ENCODE measurements at places on chromosomes 16 and 17.

DNA sequence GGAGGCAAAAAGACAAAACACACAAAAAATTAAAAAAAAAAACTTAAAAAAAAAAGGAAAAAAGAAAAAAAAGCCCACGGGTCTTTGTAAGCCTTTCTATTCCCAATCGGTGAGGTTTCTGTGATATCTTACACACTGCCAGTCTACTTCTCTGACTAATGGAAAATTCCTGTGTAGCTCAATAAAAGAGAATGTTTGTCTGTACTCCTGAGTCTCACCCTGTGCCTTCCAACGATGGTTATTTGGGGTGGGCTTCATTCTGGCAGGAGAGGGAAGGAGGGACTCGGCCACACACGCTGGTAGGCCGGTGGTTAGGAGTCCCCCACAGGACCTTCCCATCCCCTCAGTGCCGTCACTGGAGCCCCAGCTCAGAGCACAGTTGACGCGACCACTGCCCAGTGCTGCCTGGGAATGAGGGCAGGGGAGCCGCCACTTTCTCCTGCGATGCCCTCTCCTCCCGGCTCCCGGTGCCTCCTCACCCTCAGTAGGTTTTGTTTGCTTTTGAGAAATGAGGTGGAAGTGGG lies 68.0 kb downstream of the AMFR start:
- DNase-seq: no peak

GRCh38 chr17:13931800-13932460 lies 137.4 kb upstream of the COX10 start:
- no peak for DNase-seq

GRCh38 chr16:82031116-82032084 lies 3.7 kb upstream of the HSD17B2 start:
- no peak for DNase-seq

DNA sequence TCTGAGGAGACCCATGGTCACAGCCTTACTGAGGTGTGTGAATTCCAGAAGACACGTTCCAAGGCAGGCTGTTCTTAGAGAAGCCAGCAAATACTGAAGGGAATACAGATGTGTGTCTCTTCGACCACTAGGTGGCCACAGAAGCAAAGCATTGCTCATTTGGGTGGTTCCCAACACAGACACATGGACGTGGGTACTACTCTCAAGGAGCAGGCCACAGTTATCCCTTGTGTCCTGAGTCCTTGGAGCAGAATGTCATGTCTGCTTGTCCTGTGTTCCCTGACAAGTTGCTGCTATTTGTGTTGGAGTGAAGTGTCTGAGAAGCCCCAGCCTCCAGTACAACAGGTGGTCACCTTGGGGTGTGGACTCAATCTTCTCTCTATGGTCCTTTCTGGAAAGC lies 30.3 kb downstream of the HMOX2 start:
- DNase-seq: no peak

- DNase-seq: no peak
Observed at GRCh38 chr17:12554251-12554650, 111.4 kb upstream of the MYOCD start.

DNA sequence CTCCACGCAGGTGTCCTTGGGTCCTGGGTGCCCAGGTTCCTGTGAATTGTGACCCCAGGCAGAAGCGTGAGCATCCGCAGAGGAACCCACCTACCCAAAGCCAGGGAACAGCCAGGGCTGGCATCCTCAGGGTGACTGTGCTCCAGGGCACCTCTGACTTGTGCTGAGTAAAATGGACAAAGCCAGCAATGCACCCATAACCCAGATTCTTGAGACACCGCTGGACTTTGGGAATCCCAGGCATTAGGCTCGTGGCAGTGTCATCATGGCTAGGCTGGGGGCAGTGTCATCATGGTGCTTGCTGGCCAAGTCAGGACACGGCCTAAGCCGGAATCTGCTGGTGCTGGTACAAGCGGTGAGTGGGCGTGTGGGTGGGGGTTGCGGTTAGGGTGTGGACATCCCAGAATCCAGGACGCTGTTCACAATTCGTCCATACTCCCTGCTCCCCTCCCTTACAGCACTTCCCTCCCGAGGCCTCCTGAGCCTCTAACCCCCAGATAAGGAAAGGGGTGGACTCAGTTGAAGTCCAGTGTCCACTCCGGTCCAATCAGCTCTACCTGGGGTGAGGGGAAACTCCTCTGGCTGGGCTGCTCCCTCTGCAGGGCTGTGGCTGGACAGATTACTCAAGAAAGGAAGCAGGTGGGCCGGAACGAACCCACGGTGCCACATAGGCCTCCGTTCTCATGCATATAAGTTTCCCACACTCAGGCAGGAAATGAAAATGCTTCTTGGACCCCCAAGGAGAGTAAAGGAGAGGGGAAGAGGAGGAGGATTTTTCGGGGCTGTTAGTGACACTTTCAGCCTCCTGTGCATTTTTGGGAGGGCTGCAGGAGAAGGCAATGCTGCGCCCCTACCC lies 138.9 kb downstream of the SEC14L1 start:
- DNase-seq: peak; percentile 59

GRCh38 chr17:77528516-77529327 lies 388.0 kb downstream of the SEC14L1 start:
- DNase-seq: no peak

DNA sequence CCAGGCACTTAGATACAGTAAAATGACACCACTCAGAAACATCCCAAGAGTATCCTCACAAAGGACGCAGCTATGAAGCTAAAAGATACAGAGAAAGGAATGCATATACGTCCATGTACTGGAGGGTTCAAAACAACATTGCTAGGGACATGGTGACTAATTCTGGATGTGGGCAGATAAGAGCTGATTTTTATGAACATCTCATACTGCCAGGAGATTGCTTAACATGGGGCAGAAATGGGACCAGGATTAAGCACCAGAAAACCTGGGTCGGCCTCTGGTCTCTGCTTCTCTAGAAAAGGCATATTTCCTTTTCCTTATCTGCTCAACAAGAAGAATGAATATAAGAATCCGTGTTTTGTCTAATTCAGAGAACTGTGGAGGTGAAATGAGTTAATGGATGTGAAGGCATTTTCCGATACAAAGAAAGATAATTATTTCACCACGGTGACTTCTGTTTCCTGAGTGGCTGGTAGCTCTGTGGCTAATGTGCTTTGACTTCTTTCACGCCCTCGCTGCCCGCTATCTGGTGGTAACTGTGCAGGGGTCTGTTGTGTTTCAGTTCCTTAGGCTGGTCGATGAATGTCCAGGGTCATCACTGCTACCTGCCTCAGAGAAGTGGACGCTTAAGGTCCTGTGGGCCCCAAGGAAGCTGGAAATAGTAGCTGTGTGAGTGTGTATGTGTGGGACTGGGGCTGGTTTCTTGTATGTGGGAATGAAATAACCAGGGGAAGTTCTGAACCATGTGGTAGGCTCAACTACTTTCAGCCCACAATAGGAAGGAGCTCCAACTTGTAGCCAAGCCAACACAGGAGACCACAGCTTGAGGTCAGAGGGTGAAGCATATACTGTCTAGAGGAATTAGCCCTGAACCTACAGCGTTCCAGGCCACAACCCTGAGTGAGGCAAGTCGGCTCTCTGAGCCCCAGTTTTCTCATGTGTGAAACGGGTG lies 15.8 kb upstream of the CCL5 start:
- no peak for DNase-seq

- no peak for DNase-seq
Observed at GRCh38 chr17:28397687-28398279, 8.2 kb downstream of the SLC46A1 start.

DNA sequence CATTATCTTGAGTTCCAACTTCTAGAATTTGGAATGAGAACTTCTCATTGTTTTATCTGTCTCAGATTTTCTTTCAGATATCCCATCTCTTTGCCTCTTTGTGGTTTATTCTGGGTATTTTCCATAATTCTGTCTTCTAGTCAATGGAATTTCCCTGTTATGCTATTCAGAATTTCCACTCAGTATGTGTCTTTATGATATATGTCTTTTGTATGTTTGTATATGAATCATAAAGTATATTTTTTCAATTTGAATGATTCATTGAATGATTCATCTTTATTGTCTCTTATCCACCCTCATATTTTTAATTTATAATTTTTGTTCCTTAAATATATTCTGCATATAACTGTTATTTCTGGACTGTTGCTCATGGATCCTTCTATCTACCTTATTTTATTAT lies 729.7 kb upstream of the GOT2 start:
- no peak for DNase-seq

GRCh38 chr17:35801583-35802224 lies 6.3 kb upstream of the MMP28 start:
- DNase-seq: no peak

GRCh38 chr16:9597967-9598730 lies 506.7 kb downstream of the HAPSTR1 start:
- DNase-seq: no peak

DNA sequence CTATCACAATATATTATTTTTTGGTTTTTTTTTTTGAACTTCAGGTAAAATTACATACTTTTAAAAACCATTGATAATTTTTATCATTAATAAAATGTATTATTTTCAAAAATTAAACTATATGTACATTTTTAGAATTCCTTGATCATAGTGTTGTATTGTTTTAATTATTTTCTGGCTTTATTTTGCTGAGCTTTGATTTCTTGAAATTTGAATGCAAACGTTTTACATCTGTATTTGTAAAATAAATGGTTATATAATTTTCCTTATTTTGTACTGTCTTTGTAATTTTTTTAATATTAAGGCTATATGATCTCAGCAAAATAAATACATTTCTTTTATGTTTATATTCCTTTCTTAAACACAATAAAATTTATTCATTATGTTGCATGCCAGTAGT lies 125.6 kb downstream of the KIF2B start:
- no peak for DNase-seq

DNA sequence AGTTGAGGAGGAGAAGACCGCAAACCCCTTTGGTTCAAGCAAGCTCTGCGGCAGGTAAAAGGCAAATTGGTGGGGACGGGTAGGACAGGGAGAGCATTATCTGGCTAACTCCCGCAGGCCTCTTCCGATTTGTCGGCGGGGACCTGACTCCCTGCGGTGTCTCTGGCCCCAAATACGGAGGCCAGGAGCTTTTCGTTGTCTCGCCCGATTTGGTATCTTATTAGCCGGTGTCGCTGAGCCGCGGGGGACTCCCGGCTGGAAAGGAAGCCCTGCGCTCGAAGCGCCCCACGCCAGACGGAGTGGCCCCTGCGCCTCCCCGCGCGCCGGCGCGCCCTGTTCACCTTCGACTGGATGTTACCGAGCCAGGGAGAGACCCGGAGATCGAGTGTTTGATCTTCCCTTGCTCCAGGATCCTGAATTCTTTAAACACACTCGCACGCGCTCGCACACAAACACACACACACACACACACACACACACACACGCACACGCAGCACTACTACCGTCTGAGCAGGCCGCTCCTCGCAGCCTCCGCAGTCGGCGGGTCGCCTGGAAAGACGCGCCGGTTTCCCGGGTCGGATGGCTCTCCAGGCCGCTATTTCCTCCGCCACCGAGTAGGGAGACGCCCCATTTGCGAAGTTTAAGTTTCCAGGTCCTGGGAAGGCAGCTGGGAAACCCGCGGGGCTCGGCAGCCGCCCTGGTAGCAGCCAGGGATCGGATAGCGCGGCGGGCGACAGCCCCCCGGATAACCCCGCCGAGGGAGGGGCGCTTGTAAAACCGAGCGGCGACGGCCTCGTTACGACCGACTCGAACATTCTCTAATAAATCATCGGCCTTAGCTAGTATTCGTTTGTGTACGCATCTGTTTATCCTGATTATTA lies 3.3 kb downstream of the PRAC1 start:
- DNase-seq: no peak

DNA sequence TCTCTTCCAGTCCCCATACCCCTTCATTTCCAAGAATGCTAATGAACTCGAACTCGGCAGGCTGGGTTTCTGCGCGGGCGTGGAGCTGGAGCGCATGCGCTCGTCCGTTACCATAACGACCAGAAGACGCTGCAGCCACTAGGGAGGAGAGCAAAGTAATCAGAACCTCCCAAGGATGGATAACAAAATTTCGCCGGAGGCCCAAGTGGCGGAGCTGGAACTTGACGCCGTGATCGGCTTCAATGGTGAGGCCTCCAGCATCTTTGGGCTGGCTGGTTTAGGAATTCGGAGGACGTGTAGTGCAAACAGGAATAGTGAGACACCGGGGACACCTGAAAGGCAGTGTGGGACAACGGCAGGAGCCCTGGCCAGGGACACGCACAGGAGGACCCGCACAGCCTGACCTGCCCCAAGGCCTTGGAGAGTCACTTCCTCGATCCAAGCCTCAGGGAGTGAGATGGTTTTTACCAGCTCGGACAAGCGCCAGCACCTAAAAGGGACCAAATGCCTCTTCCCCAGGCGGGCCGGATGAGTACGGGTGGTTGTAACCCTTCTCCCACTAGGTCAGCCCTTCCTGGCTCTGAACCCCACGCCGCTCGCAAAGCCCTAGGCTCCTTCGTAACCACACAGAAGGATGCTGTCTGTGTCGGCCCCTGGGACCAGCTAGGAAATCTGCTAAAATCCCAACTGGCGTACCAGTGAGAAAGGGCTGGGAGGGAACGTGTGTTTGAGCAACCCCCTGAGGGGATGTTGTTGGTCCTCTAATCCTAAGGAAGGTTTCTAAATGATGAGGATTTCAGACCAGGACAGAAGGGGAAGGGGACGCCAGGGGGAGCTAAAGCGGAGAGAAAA lies at the start of gene CFAP52:
Gene CFAP52, plus strand, starts transcription at position 122 of the 852 bp plus-strand sequence. Its CDS starts 54 bp downstream, at position 176.
- DNase-seq: peak; percentile 88

GRCh38 chr17:81020443-81020766 lies 14.5 kb upstream of the BAIAP2 start:
- no peak for DNase-seq

GRCh38 chr16:4637501-4638166 lies 13.0 kb downstream of the MGRN1 start:
- DNase-seq: no peak

DNA sequence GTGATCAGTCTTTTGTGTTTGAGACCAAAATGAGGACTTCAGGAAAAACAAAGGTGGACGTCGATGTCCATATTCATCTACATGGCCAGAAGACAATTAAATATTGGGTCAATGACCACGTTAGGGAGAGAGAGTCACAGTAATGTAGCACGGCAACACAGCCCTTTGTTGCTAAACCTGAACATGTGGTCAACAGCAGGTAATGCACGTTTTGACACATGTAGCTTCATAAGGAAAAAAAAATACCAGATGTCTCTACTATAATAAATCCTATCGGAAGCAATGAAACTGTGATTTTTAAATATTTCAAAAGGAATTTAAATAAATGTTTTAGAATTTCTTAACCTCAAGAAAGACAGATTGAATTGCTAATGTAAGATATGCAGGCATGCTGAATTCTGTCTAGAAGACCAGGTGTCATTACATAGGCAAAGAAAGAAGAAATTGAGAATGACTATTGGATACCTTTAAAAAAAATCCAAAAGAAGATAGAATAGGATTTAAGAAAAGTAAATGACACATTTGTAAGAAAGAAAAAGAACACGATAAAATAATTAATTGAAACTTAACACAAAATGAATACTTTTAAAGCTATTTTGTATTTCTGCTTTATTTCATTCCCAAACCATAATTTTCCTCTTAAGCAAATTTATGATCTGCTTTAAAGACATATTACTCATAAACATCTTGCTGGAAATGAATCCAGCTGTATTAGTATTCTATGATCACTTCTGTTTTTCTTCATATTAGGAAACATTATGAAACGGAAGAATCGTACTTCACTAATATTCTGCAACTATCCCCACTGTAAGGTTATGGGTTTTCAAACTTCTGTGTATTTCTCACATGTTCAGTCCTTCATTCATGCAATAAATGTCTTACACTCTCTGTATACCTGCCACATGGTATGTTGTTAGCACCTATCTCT lies 30.1 kb downstream of the ABCA8 start:
- DNase-seq: no peak

All from right lobe of liver (tissue), 6 donors.